ENCODE measurements at places on chromosomes 11 and 22.
A peak's percentile ranks its signal among the peaks of the same experiment; 100 is the strongest.

- no peak for DNase-seq
Measured at GRCh38 chr11:41282395-41282794, 177.1 kb downstream of the LRRC4C start.

DNA sequence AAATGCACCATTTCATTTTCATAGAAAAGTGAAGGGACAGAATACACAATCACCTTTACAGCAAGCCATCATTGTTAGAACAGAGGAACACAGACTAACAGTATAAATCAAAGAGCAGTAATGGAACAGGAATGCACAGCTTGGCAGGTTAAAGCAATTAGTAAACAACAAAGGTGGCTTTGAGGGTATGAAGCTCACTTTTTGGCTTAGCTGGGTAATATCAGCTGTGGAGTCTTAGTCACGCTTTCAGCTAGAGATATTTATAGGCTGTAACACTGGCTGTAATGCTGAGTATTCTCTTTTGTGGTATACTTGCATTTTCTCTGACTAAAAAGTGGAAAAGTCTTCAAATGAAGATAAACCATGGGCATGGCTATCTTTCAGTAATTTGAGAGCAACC lies 1780.5 kb downstream of the LRRC4C start:
- no peak for DNase-seq

DNA sequence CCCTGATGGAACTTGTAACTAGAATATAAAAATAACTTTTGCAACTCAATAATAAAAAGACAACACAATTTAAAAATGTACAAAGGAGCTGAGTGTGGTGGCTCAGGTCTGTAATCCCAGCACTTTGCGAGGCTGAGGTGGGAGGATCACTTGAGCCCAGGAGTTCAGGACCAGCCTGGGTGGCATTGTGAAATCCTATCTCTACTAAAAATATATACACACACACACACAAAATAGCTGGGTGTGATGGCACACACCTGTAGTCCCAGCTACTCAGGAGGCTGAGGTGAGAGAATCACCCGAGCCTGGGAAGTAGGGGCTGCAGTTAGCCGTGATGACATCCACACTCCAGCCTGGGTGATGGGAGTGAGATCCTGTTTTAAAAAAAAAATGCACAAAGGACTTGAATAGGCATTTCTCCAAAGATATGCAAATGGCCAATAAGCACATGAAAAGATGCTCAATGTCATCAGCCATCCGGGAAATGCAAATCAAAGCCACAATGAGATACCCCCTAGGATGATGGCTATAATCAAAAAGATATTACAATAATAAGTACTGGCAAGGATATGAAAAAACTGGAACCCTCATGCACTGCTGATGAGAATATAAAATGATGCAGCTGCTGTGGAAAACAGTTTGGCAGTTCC lies 59.8 kb upstream of the SEPTIN5 start:
- no peak for DNase-seq

DNA sequence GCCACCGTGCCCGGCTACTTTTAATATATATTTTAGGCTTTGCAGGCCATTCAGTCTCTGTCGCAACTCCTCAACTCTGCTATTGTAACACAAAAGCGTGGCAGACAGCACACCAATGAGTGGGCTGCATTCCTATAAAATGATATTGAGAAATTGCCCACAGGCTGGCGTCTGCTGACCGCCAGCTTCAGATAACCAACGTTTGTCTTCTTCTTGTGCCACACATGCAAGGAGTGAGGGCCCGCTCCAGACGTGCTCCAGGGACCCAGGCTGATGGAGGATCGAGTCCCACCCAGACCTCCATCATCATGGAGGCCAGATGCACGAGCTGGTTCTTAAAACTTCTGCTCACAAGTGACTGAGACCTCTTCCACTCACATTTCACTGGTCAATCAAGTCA lies 35.4 kb upstream of the LINC01488 start:
- DNase-seq = no peak

- DNase-seq = no peak
Measured at GRCh38 chr11:22472306-22472705, 134.1 kb downstream of the SLC17A6 start.

DNA sequence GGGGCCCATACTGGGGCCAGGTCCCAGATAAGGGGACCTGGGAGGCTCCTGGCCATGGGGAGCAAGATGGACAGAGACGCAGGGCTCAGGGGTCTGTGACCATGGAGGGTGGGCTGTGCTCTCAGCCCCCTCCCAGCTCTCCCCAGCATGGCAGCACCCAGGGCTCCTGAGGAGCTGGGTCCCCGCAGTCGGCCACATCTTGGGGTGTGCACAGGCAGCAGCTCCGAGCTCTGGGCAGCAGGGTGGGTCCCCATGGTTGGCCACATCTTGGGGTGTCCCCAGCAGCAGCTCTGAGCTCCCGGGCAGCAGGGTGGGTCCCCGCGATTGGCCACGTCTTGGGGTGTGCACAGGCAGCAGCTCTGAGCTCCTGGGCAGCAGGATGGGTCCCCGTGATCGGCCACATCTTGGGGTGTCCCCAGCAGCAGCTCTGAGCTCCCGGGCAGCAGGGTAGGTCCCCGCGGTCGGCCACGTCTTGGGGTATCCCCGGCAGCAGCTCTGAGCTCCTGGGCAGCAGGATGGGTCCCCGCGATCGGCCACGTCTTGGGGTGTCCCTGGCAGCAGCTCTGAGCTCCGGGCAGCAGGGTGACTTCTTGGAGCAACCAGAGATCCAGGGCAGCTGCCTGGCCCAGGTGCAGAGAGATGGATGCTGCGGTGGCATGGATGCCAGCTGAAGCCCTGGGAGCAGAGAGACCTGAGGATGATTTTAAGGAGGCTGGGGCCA lies 18.3 kb upstream of the MUC5B start:
- DNase-seq = no peak

GRCh38 chr11:44610186-44610955 lies 44.9 kb downstream of the CD82 start:
- DNase-seq = peak; percentile 20

DNA sequence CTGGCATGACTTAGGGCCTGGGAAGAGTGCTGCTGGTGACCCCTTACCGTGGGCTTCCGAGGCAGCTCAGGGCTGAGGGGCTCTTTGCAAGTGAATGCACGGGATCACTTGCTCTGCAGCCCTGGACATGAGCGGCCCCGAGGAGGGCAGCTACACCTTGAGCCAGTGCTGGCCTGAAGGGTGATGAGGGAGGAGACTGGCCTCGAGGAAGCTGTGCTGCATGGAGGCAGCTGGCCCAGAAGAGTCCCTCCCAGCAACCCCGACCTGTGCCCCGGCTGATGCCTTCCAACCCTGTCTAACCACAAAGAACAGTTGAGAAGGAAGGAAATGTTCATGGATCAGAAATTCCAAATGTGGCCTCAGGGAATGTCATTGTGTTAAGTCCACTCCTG lies 45.2 kb downstream of the TBX1 start:
- DNase-seq = no peak

DNA sequence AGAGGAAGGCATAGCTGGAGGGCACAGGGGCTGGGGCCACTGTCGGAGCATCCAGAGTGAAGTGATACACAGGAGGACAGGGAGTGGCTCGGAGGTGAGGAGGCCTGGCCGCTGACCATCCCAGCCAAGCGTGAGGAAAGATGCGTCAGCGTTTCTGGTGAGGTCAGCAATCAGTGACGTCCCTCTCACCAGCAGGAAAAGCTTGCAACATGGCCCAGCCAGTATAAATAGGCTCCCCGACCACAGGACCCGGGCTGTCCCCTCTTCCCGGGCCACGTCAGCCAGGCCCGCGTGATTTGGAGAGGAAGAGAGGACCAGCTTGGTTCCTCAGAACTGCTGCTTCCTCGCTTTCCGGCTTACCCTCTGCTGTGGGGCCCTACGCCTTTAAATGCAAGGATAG lies 4.2 kb upstream of the OSM start:
- no peak for DNase-seq

- DNase-seq = no peak
Measured at GRCh38 chr11:131235328-131236298, 134.8 kb upstream of the NTM start.

- DNase-seq = no peak
Measured at GRCh38 chr11:35990170-35990569, 46.3 kb downstream of the LDLRAD3 start.

Data from NAMALWA (cell line).